ENCODE measurements at places on chromosomes 4 and X.

DNA sequence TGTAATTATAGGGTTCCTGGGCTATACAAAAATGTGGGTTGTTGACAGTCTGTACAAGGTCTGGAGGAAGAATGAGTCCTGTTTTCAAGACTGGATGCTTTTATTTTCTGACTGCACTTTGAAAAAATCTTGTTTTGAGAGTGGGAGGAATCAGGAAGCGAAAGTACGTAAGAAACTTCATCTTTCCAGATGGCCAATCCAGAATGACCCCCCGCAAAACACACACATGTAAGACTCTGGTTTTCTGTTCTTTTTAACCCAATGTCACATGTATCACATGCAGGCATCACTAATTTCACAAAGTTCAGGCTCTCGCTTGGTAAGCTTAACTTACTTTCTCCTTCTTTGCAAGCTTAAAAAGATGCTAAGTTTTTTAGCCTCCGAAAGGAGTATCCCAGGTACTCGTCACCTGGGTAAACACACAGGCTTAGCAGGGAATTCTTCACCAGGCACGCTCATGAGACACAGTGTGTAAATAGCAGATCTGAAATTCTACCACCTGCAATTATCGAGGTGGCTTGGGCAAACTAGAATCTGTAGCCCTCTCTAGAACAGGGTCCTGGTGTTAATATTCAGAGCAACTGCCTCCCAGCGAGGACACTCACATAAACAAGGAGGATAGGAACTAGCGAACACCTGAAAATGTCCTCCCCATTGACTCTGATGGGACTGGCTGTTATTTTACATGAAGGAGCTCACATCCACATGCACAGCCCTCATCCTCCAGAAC, 90.7 kb downstream of the NSUN7 start:
- no peak for DNase-seq

- DNase-seq, result no peak
Observed at GRCh38 chr4:110636171-110636679, 13.3 kb upstream of the PITX2 start.

DNA sequence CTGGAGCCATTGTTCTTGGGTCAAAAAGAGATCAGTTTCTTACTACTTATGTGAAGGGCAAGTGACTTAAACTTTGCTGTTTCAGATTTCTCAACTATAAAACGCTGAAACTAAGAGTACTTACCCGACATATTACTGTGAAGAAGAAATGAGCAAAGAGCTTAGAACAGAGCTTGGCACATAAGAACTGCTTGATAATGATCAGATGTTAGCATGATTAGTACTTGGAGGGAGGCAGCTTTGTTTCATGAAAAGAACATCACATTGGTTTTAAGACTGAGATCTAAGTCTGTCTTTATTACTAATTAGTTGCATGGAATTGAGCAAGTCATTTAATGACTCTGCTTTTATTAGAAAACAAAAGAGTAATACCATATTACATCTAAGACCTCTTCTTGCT, 169.1 kb downstream of the ARHGAP24 start:
- no peak for DNase-seq

GRCh38 chrX:132488819-132489577, at the start of gene MBNL3:
TSS of gene MBNL3 (minus strand) at chrX:132489038. CDS start at chrX:132439611, 49,427 bp downstream.
- peak; percentile 1 for DNase-seq

GRCh38 chr4:80462621-80463091, 127.1 kb downstream of the CFAP299 start:
- DNase-seq, result no peak

GRCh38 chr4:100083289-100083688, 107.0 kb downstream of the DDIT4L start:
- no peak for DNase-seq

DNA sequence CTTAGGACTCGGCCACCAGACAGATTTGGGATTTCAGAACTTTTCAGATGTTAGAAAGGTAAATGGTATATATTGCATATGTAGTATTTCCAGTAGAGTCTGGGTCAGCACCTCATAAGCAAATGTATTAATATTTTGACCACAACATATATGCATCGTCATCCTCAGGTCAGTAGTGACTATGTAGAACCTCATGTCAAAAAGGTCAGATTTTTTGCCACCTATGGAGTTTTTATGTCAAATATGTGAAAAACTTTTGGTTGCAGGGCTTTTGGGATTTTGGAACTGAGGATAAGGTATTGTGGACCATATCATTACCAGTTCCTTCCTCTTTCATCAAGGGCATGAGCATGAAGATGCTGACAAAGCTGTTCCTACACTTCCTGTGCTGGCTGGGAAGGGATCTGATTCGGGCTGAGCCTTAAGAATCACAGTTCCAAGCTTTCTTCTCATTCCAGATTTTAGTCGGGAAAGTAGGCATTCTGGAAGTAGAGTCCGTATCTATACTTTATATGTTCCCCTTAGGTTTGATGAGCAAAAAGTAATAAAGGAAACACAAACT, 183.0 kb upstream of the PGRMC2 start:
- no peak for DNase-seq

- no peak for DNase-seq
Observed at GRCh38 chr4:174373821-174374220, 90.1 kb downstream of the CEP44 start.

DNA sequence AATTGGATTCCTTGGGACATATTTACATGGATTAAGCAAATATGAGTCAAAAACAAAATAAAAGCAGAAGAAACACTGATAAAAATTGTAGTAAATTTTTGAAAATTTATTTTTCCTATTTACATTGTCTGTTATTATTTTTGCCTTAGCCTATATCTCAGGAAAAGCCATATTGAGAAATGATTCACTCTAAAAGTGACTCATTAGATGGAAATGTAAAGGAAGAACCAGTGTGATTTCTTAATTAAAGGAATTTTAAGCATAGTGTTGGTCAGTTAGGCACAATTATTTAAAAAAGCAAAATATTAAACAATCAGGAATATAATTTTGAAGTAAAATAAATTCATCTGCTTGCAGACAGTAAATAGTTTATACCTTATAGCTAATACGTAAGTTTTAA, 167.4 kb upstream of the NAP1L5 start:
- DNase-seq, result no peak

- DNase-seq, result no peak
Observed at GRCh38 chr4:142405021-142405694, 440.9 kb downstream of the INPP4B start.

DNA sequence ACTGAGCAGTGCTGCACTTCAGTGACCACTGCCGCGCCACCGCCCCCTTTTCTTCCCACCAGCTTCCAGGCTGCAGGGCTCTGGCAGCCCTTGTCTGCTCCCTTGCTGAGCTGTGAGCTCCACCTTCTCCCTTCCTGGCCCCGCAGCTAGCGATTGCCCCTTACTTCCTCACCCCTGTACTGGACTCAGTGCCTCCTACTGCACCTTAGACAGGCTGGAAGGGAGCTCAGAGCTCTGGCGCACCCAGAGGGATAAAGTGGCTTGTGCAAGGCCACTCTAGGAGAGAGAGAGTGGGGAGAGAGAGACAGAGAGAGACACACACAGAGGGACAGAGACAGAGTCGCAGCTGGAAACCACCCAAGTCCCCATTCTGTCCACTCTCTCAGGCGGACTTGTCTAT, 6.0 kb downstream of the RASL11B start:
- peak; percentile 21 for DNase-seq

DNA sequence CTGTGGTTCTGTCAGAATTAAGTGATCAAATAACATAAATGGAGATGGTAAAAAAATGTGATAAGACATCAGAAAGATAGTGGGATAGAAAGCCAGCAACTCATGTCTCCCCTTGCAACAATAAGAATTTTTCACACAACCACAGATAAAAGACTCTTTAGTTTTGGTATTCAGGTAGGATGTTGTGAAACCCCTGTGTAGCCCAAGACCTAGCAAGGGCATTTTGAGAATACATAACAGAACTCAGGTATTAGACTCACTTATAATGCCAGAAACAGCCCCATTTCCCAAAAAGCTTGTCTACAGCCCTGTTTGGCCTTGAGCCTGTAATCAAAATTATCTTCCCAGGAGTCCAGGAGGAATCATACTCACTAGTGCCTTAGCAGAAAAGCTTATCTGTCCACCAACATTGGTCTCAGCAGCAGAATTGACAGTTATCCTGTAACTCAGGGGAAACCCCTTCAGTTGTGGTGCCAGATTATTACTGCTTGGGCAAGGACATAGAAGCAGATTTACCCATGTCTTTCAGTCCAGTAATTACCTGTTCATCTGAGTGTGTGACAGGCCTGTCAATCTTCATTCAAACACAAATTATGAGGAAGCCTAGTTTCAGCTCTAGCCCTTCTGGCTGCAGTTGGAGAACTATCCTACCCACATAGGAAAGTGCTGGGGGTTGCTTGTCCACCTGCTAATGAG, 41.0 kb upstream of the UGT2B17 start:
- DNase-seq, result no peak

DNA sequence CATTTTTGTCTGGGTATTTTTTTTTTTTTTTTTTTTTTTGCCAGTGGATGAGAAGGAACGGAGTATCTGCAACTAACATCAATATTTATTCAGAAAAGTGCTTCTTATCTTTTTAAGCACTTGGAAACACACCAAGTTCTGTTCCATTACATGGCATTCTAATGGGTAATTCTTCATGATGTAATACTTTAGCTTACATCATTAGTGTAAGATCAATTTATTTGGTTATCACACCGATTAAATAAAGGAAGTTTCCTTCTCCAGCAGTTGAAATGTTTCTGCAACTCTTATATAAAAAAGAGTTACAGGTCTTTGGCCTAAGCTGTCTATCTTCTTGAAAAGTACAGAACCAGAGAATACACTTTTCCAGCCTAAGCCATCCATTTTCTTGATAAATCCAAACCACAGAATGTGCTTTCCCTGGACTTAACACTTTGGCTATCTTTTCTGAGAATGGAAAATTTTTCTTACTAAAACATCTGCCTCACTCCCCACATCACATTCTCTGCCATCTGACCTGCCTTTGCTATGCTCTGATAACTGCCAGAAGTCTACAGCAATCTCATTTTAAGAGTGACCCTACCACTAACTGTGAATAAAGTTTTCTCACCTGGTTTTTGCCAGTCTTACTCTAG, 191.9 kb upstream of the MAB21L2 start:
- no peak for DNase-seq

DNA sequence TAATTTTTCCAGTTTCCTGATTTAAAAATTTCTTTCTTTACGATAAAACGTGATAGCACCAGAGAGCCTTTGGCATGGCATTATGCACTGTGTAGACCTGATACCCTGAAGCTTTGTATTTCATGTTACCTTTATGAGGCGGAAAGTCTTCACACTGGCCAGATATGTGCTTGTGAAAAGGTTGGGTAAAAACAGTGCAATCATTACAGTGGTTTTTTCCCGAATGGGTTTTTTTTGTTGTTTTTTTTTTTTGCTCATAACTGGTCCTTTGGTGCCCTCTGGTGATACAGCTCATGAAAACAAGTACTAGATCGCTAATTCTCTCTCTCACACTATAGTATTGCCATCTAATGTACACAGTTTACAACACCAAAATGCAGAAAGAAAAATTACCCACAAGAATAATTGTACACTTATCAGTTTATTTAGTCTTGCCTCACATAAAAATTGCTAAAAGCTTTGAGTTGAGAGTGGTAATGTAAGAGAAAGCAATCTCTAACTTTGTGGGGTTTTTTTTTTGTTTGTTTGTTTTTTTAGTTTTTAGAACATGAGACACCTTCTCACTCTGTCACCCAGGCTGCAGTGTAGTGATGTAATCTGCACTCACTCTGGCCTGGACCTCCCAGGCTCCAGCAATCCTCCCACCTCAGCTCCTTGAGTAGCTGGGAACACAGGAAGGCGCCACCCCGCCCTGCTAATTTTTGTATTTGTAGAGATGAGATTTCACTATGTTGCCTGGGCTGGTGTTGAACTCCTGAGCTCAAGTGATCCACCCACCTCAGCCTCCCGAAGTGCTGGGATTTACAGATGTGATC, 21.3 kb downstream of the SPCS3 start:
- DNase-seq, result no peak

GRCh38 chr4:142021761-142022160, 385.4 kb downstream of the IL15 start:
- no peak for DNase-seq

DNA sequence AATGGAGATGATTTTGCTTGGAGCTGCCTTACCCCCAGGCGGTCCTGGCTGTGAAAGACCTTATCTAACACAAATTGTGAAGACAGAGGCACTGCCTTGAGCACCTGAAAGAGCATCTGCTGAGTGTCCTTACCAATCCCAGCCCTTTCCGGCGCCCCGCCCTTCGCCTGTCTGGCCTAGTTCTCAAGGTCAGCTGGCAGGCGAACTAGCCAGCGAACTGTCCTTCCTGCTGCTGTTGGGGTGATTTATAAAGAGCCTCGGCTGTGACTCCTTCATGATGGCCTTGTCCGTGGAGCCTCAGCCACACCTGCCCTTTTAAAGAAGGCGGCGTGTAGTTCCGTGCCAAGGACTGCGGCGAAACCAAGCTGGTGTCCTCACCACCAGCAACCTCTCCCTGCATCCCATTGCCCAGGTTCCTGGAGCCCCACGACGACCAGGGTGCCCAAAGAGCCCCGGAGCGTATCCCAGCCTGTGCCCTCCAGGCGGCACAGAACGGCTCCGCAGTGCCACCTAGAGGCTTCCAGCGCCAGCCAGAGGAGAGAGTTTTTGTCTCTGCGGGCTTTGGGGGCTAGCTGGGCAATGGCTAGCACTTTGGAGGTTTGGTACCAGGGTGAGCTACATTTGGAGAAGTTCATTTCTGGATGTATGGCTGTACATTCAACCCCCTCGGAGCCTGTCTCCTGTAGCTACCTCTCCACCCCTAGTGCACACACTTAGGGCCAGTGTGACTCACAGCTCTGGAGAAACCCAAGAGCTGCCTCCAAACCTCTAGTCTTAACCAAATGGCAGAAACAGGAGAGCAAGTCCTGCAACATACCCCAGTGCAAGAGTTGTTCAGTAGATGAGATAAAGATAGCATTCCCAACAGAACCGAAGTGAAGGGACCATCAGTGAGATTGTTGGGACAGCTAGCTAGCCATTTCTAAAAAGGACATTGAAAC, 36.8 kb upstream of the VMA21 start:
- peak; percentile 2 for DNase-seq

DNA sequence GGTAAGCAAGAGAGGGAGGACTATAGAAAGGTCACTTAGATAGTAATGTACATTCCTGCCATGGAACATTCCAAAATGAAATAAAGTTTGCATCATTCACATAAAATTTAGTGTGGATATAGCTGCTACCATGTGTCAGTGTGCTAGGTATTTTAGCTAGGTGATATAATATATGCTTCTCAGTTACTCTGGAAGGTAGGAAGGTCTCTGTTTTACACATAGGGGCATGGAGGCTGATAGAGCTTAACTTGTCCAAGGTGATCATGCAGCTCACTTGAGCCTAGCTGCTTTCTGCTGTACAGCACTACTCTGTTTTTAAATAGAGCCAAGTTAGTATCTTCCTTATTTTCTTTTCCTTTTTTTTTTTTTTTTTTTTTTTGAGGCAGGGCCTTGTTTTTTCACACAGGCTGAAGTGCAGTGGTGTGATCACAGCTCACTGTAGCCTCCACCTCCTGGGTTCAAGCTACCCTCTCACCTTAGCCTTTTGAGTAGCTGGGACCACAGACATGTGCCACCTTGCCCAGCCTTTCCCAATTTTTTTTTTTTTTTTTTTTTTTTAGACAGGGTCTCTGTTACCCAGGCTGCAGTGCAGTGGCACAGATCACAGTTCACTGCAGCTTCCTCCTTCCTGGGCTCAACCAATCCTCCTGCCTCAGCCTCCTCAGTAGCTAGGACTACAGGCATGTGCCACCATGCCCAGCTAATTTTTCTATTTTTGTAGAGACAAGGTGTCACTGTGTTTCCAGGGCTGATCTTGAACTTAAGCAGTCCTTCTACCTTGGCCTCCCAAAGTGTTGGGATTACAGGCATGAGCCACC, 10.4 kb downstream of the AFF1 start:
- DNase-seq, result no peak

- no peak for DNase-seq
Observed at GRCh38 chrX:9135901-9136510, 102.1 kb upstream of the FAM9B start.

GRCh38 chr4:137705171-137705783, 173.0 kb upstream of the PCDH18 start:
- DNase-seq, result no peak
